GM12865 (cell line): ENCODE measurements at places on chromosomes 2 and 18.

DNA sequence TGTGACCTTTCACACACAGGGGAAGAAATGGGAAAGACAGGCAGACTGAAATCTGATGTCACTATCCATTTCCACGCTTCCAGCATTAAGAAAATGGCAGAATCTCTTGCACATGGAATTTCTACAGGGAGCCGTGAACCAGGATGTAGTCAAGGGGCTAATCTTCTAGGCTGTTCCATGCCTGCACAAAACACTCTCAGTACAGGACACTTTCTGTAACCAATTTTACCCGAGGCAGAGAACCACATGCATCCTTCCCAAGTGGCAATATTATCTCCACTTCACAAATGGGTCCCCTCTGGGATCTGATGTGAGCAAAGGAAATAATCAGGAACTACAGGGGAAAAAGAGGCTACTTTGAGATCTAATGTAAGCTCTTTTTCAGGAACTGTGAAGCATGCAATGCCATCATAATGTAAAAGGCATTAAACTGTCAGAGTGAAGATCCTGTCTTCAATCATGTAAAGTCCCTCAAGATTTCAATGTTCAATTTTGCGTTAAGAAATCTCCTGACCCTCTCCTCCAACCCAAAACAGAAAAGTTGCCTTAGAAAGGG, 236.9 kb downstream of the RBM43 start:
- DNase-seq, result no peak

- no peak for DNase-seq
These were observed 70.8 kb downstream of the TPGS2 start for GRCh38 chr18:36757991-36758390.

- no peak for DNase-seq
These were observed 163.1 kb upstream of the WDSUB1 start for GRCh38 chr2:159449504-159450124.

DNA sequence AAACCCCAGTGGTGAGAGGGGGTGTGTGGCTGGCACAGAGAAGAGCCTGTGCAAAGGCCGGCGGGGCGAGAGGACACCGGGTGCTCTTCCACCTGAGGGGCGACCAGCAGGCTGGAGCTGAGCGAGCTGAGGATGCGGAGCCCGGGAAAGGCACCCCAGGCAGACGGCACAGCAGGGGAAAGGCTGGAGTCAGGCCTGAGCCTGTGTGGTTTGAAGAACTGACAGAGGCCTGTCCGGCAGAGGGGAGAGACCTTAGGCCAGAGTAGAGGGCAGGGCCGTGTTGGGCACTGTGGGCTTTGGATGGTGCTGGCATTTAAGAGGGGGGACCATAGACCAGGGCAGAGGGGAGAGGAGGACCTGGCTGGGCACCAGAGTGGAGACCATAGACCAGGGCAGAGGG, 149.8 kb downstream of the RTP5 start:
- no peak for DNase-seq

GRCh38 chr18:42068030-42068429, 113.0 kb downstream of the PIK3C3 start:
- no peak for DNase-seq

DNA sequence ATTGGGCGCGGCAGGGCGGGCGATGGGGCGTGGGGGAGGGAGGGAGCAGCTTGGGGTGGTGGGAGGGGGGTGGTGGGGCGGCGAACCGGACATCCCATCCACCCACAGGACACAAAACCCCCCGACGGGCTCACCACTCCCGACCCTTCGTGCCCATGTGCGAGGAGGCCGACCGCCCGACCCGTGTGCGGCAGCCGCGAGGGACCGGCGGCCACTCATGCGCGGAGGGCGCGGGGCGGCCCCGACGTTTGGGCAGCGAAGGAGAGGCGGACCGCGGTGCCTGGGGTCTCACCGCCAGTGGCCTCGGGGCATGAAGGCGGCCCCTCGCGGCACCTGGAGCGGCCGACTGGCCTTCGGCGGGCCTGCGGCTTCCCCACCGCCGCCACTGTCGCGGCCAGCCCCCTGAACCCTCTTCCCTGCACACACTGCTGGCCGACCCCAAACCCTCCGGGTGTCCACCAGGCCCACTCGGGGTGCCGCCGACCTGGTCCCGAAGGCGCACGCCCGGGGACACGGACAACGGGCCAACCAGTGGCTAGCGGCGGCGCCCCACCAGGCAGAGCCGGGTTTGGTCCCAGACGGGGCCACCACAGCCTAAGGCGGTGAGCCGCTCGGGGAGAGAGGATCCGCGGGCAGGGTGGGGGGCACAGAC, 94.6 kb upstream of the ANKRD30BL start:
- no peak for DNase-seq

DNA sequence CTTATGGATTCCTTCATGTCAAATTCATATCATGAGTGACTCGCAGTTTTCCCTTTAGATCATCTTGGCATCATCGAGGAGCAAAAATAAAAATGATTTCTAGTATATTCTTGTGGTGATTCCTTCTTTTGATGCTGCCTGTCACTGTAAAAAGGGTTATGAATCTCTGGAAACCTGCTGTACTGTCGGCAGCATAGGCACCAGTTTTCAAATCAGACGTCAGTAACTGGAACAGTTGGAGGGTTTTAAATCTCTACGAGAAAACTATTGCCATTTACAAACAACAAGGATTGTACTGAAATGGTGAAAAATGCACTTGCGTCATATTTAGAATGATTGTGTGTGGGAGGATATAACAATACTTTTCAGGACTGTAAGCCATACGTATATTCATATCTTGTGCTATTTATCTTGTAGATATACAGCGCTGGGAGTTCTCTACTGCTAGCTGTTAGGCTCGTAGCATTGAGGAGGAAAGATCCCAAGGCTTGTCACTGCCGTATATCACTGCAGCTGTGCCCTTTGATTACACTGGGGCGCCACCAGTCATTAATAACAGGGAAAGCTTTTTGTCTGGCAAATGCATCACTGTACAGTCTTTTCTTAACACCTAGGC, 320.7 kb downstream of the MTX2 start:
- DNase-seq, result no peak

DNA sequence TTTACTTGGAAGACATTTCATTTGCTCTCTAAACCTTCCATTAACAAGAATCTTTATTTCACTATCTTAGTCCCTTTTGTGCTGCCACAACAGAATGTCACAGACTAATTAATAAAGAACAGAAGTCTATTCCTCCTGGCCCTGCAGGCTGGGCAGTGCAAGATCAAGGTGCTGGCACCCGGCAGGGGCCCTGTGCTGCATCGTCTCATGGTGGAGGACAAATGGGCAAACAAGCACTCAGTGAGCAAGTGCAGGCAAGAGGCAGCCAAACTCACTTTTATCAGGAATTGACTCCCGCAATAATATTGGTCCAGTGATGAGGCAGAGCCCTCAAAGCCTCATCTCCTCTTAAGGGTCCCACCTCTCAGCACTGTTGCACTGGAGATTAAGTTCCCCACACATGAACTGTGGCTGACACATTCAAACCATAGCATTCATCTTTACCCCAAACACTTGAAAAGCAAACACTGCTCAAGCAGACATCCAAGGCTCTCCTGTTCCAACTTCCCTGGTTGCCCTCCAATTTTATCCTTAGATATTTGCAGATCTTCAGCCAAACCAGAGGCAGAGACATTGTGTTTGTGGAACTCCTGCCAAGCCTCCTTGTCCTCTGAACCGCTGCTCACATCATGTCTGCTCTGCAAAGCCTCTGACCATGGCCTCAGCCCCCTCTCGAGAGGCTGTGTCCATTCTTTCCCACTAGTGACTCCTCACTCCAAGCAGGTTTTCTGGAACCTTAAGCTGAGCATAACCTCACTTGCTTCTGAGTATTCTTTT, 404.4 kb upstream of the SOX11 start:
- no peak for DNase-seq

- DNase-seq, result no peak
These were observed 282.6 kb downstream of the LRP1B start for GRCh38 chr2:141848191-141848590.
